ENCODE measurements at places on chromosomes 13 and 19.

GRCh38 chr13:85095418-85096272 lies 703.6 kb downstream of the SLITRK6 start:
- no peak for DNase-seq

- no peak for DNase-seq
Measured at GRCh38 chr19:29283366-29283765, 70.4 kb upstream of the UQCRFS1 start.

- DNase-seq, result no peak
Measured at GRCh38 chr19:46622118-46622446, 2.8 kb downstream of the PTGIR start.

DNA sequence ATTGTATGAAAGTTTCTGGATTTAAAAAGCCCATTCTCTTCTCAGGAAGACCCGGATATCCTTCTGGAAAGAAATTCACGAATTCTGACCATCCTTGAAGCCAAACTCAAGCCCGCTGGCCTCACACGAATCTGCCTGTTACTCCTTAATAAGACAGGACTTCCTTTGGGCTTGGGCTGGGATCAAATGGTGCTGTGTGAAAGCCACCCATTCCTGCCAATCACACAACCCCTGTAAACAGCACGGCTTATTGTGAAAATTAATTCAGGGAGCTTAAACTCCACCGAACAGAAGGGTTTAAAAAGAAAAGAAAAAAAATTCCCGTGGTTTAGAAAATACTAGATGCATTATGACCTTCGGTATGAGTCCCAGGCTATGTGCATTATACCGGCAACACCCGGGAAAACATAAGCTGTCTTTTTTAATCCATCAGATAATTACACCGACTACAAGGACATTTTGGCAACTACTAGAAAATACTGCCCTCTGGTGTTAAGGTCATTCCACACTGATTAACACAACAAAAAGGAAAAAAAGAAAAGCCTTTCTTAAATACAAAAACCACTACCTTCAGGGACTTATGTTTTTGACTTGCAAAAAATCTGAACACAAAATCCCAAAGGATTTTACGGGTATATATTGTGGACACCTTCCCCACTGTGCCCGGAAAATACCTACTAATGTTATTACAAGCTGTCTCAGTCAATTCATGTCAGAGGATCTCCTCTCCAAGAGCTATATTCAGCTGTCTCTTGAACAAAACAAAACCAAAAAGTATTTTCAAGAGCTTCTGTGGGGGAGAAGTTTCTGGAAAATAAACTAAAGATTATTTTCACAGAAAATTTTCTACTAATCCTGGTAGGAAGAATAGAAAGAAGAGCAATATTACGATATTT lies 76.0 kb upstream of the LSM14A start:
- no peak for DNase-seq

DNA sequence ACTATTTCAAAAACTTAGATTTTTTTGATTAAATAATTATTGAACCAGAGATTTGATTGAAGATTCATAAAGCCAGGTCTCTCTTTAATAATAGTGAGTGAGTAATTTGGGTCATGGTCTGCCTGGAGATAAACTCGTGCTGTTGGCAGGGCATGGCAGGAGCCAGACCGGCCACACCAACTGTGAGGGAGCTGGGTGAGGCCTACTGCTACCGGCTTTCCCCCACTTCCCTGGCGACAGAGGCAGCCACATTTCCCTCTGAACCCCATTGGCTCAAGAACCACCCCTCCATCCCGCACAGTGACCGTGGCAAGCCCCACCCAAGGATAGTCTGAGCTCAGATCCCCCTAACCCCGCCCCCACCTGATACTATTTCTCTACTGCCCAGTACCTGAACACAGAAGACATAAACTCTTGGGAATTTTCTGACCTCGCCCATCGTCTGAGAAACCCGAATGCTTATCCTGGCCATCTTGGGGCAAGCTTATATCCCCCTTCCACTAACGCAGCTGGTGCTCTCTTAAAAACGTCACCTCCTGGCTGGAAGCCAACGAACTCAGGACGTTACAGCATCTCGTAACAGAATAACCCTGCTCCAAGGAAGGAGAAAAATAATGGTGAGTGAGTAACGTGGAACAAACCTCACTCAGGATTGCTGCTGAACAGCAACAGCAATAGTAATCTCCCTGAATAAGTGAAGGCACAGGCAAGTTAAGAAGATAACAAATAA lies 627.6 kb upstream of the PCDH9 start:
- DNase-seq, result no peak

DNA sequence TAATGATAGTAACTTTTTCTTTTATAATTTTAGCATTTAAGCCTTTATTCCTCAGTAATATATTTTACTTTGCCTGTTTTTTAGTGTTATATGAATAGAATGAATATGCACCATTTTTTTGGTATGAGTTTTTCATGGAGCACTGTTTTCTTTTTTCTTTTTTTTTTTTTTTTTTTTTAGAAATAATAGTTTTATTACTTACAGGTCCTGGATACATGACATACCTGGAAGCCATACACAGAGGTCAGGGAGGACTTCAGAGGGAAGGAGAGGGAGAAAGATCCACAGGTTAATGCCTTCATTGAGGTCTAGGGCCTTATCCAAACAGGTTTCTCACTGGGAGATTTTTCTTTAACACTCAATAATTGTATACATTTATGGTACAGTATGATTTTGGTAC lies 26.4 kb downstream of the KCTD4 start:
- no peak for DNase-seq

GRCh38 chr13:43861863-43862262 lies 17.7 kb downstream of the CCDC122 start:
- no peak for DNase-seq

GRCh38 chr19:30649934-30650614 lies 277.9 kb downstream of the ZNF536 start:
- DNase-seq, result no peak

DNA sequence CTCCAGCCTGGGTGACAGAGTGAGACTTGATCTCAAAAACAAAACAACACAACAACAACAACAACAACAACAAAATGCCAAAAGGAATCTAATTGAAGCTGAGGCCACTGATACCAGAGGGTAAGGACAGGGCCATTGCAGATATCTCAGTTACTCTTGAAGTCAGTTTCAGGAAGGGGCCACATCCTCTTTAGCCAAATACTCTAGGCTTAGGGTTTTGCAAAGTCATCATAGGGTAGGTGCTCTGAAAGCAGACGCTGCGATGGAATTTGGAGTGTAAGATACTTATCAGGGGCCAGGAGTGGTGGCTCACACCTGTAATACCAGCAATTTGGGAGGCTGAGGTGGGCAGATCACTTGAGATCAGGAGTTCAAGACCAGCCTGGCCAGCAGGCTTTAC lies 46.6 kb upstream of the UBAC2 start:
- no peak for DNase-seq

- no peak for DNase-seq
Measured at GRCh38 chr13:36207672-36208071, 6.7 kb downstream of the SOHLH2 start.

DNA sequence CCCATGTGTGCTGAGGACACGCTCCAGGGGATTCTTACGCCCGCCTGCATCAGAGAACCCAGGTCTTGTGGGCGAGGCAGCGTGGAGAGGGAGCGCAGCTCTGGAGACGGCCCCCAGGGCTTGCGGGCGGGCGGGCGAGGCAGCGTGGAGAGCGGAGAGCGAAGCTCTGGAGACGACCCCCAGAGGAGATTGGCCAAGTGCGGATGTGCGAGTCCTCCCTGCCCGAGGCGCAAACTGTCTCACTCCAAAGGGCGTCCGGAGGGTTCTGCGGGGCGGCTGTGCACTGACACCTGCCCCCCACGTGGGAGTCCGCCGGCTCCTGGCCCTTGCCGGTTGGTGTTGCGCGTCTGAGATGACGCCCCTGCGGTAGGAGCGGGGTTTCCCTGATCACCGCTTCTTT lies 39.8 kb downstream of the MCF2L start:
- DNase-seq, result no peak

DNA sequence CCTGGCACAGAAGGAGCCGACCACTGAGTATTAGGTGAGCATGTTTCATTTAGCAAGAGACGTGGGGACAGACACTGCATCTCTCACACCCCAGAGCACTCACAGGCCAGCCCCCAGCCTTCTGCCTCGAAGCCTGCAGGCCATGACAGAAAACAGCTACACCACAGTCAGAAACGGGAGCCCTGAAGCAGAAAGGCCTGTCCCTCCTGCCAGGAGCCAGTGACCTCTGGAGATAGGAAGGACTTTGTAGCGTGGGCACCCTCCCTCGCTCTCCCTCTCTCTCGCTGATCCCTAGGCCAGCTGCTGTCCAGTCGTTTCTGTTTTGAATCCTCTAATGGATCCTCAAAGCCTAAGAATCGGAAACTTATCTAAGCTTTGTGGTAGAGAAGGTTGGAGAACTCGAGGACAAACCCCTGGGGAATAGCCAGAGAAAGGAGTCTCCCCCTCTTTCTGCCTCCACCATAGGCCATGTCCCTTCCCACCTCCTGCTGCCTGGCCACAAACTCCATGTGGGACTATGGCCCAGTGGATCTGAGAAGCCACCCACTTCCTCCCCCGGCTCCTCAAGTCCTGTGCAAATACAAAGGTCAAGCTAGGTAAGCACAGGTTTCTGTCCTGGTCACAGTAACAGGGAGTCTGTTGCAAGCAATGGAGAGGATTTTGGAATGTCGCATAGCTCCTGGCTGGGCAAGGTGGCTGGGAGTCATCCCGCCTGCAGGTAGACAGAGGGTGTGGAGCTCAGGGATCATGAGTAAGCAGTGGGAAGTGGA lies 95.1 kb downstream of the NUFIP1 start:
- no peak for DNase-seq

- DNase-seq, result no peak
Measured at GRCh38 chr13:52383366-52383765, 22.6 kb downstream of the THSD1 start.

GRCh38 chr13:87674247-87674738 lies 3.1 kb downstream of the SLITRK5 start:
- DNase-seq, result no peak

DNA sequence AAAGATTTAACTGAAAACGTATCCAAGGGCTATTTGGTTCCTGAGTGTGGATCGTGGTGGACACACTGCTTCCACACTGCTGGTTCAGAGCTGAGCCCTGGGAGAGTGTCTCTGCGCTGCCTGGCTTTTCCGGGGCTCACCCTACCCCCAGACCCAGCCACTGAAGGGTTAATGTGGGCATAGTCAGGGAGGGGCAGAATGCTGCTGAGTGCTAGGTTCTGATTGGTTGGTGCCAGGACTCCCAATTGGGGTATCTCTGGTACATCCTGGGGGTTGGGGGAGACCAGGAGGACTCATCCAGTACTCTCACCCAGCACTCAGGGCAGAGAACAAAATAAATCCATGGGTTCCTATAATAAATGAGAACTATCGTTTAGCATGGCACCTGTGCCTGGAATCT lies 142.3 kb downstream of the CACNA1A start:
- DNase-seq, result no peak

GRCh38 chr13:45339867-45340266 lies 1.1 kb downstream of the TPT1 start:
- DNase-seq, result no peak

GRCh38 chr19:41302624-41303351 lies 7.2 kb upstream of the CCDC97 start:
- DNase-seq, result no peak

DNA sequence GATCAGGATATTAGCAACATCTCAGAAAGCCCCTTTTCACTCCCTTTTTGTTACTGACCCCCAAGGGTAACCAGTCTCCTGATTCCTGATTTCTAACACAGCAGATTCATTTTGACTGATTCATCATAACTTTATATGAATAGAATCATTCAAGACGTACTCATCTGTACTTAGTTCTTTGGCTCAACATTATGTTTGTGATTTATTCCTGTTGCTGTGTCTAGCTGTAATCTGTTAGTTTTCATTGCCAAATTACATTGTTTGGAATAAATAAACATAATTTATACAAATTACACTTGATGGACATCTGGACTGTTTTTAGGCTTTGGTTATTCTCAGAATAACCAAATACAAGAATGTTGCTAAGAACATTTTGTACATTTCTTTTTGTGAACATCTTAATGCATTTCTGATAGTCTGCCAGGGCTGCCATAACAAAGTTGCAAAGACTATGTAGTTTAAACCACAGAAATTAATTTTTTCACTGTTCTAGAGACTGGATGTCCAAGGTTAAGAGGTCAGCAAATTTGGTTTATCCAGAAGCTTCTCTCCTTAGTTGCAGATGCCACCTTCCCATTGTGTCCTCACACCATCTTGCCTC lies 62.8 kb upstream of the EDNRB start:
- DNase-seq, result no peak

- no peak for DNase-seq
Measured at GRCh38 chr13:20798027-20798426, 24.3 kb upstream of the EEF1AKMT1 start.

DNA sequence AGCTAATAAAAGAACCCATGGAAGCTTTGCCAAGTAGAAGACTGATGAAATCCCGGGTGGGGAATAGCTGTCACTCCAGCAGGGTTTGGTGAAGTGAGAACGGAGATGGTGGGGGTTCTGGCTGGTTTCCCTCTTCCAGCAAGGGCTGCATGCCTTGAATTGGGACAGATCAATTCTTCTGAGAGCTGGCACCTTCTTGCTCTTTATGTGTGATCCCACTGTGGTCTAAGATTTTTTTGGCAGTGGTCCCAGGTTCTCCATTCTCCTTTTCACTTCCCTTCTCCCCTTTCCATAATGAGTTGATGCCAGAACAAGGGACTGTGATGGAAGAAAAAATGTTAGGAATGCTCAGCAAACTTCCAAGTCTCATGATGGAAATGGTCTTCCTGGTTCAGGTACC lies 50.0 kb downstream of the TNFSF11 start:
- DNase-seq, result no peak

DNA sequence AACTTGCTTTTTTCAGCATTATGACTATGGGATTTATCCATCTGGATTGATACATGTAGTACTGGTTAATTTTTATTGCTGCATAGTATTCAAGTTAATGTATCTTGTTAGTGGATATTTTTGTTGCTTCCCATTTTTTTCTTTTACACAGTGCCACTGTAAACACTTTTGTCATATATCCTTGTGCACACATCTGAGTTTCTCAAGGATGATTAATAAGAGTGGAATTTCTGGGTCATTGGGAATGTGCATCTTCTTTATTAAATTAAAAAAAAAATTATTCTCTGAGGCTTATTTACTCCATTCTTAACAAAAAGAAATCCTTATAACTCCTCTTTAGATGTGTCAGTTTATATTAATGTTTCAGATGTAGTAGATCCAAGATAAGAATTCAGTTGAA lies 27.3 kb downstream of the B3GLCT start:
- no peak for DNase-seq

- DNase-seq, result no peak
Measured at GRCh38 chr19:38583219-38583984, 34.4 kb downstream of the MAP4K1 start.

DNA sequence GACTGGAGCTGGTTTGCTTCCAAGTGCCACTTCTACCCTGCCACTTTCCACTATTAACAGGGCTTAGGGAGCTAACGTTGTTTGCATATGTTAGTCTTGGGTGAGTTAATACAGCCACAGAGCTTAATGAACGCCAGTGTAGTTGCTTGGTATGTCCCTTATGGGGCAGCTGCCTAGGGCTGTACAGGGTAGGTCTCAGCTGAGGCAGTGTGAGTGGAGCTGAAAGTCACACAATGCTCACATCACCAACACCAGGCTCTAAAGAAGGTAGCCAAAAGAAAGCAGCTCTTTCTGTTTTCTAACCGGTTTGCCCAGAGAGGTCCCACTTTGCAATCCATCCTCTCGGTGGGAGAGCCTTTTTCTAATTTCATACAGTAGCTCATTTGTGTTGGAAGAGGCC lies 186.2 kb downstream of the RGCC start:
- DNase-seq, result no peak

GRCh38 chr13:43797159-43797558 lies 10.4 kb upstream of the ENOX1 start:
- DNase-seq, result no peak

Measured in cortex of kidney (tissue), 1 donor.